Central memory CD8-positive, alpha-beta T cell (primary cell): ENCODE measurements at places on chromosomes 11 and 22.
A peak's percentile ranks its signal among the peaks of the same experiment; 100 is the strongest.

DNA sequence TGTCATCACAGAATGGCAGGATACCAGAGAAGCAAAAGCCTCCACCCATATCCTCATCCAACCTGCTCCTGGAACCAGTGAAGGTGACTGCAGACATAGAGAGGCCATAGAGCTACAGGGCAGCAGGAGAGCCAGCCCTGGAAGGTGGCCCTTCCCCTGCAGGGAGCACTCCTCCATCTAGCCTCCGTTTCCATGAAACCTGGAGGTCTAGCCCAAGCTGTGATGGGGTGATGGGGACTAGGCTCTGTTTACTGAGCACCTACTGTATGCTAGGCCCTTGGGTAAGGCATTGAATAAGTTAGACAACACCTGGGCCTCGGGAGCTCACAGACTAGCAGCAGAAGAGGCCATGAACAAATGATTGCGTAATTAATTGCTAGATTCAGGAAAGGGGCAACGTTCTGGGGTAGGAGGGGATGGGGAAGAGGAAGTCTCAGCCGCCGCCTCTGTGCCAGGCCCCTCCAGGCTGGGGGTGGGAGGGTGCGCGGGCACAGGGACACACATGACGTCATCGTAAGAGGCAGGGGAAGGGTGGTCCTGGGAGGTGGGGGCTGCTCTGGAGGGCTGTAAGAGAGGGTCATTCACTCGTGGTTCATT is 784 bp upstream of the SYNGR1 start:
- DNase-seq = no peak
- peaks cover 34% of the 10 kb centered on the region for H3K27me3 ChIP-seq
- H3K36me3 ChIP-seq = peaks cover 2% of the 10 kb centered on the region
- peak overlapping the region; percentile 79 for H3K4me3 ChIP-seq
- peaks cover 7% of the 10 kb centered on the region for H3K4me1 ChIP-seq

GRCh38 chr22:44648821-44649565 is 53.0 kb upstream of the PRR5 start:
- H3K27me3 ChIP-seq = no peaks in the 10 kb centered on the region
- no peak for DNase-seq
- H3K4me1 ChIP-seq = no peaks in the 10 kb centered on the region
- peaks cover 3% of the 10 kb centered on the region for H3K36me3 ChIP-seq
- no peak overlapping the region for H3K27ac ChIP-seq

GRCh38 chr22:33591946-33592345 is 328.3 kb downstream of the LARGE1 start:
- H3K4me1 ChIP-seq = no peaks in the 10 kb centered on the region
- H3K36me3 ChIP-seq = no peaks in the 10 kb centered on the region
- no peak overlapping the region for H3K27ac ChIP-seq
- H3K27me3 ChIP-seq = no peaks in the 10 kb centered on the region
- no peak for DNase-seq
- no peak overlapping the region for H3K4me3 ChIP-seq

DNA sequence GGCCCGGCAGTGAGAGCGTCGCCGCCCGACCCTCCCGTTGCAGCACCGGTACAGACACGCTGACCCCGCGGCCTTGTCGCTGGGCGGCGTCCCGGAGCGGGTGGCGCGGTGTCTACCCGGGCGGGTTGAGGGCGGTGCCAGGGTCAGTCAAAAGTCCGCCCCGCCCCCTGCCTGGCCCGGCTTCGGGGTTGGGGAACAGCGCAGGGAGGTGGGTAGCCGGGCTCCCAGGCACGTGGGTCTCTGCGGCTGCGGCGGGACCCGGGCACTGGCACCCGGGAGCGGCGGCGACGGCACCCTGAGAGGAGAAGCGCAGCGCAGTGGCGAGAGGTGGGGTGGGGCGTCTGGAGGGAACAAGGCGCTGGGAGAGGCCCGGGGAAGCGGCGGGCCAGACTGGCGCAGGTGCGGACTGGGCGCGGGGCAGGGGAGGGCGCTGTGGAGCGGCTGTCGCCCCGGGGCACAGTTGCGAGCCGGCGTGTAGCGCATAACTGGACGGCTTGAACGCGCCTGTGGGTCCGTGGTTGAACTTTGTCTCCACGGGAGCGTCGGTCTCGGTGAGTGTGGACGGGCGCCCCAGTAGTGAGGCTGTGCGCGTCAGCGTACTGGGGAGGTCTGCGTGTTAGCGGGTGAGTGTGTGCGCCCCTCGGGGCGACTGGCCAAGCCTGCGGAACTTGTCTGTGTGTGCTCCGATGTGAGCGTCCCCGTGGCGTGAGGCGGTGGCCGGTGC is at the start of gene P2RY2:
Gene P2RY2, plus strand, starts transcription at position 176 of the 724 bp plus-strand sequence. CDS start 15,879 bp downstream, outside the sequence.
- H3K4me1 ChIP-seq = peaks cover 5% of the 10 kb centered on the region
- H3K36me3 ChIP-seq = peaks cover 2% of the 10 kb centered on the region
- H3K27ac ChIP-seq = no peak within 1 kb of the TSS
- DNase-seq = no peak
- peak within 1 kb of the TSS; percentile 69 for H3K4me3 ChIP-seq
- H3K27me3 ChIP-seq = peaks cover 31% of the 10 kb centered on the region

GRCh38 chr11:44028401-44028800 is 19.4 kb upstream of the ACCSL start:
- peaks cover 95% of the 10 kb centered on the region for H3K27me3 ChIP-seq
- H3K27ac ChIP-seq = no peak overlapping the region
- H3K4me3 ChIP-seq = no peak overlapping the region
- H3K36me3 ChIP-seq = peaks cover 2% of the 10 kb centered on the region
- no peaks in the 10 kb centered on the region for H3K4me1 ChIP-seq

DNA sequence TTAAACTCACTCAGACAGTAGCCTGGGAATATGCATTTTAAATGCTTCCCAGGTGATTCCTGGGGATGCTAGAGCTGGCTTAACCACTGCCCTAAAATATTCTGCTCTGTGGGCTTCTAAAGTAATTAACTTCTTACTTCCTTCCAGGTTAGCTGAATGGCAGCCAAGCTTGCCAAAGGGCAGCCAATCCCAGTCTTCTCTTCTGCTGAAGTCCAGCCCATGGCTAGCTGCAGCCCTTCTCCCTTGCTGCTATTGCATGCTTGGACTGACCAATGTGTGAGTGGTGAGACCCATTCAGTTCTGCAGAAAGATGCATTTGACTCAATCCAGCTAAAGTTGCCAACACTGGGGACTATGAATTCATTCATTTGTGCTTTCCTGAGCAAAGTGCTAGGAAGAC is 411.9 kb downstream of the SOX6 start:
- H3K4me3 ChIP-seq = no peak overlapping the region
- no peaks in the 10 kb centered on the region for H3K27me3 ChIP-seq
- no peaks in the 10 kb centered on the region for H3K4me1 ChIP-seq
- no peaks in the 10 kb centered on the region for H3K36me3 ChIP-seq

DNA sequence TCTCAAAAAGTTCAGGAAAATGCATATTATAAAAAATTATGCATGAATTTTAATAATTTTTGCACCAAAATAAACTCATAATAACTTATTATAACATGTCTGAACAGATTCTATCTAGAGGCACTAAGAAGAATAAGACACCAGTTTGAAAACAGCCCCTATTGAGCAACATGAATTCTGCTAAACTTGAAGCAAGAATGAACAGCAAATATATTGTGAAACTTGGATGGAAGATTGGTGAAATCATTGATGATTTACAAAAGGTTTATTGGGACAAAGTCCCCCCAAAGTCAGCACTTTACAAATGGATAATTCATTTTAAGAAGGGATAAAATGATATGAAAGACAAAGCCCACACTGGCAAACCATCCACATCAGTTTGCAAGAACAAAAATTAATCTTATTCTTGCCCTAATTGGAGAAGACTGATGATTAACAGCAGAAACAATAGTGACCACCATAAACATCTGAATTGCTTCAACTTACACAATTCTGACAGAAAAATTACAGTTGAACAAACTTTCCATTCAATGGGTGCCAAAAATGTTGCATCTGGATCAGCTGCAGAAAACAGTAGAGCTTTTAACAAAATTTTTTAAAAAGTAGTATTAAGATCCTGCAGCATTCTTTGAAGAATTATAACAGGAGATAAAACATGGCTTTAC is 257.5 kb upstream of the FAT3 start:
- H3K36me3 ChIP-seq = peaks cover 2% of the 10 kb centered on the region
- no peak overlapping the region for H3K27ac ChIP-seq
- DNase-seq = no peak
- no peak overlapping the region for H3K4me3 ChIP-seq
- H3K4me1 ChIP-seq = no peaks in the 10 kb centered on the region

DNA sequence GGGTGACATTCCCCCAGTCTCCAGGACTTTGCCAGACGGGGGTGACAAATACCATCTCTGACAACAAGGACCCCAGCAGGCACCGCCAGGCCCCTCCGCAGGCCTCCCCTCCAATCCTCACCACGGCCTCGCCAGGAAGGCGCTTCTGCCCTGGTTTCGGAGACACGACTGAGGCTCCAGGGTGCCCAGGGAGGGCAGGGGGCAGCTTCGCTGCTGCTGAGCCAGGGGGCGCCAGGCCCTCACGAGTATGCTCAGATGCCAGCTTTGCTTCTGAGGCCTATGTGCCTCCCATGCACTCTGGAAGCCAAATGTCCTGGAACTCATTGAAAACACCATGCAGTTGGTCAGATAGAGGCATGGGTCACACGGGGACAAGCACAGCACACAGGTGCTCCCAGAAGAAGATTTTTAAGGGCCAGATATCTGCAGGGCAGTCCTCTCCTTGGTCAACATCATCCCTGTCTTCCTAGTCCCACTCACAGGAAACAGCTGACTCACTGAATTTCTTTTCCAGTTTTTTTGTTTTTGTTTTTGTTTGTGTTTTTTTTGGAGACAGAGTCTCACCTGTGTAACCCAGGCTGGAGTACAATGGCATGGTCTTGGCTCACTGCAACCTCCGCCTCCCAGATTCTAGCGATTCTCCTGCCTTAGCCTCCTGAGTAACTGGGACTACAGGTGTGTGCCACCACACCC is 19.9 kb downstream of the BID start:
- peaks cover 3% of the 10 kb centered on the region for H3K36me3 ChIP-seq
- H3K4me3 ChIP-seq = no peak overlapping the region
- no peak for DNase-seq
- H3K27ac ChIP-seq = peak overlapping the region; percentile 71

DNA sequence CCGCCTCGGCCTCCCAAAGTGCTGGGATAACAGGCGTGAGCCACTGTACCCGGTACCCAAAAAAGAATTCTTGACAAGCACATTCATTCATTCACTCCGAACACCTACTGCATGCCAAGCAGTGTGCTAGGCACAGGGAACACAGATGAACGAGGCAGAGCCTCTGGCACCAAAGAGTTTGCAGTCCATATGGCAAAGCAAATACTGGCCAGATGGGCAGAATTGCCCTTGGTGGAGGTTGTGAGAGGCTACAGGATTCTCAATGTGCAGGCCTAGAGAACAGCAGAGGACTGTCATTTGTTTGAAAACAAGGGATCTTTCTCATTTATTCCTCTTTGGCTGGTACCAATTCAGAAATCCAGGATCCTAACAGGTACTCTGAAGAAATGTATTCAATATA is 27.5 kb upstream of the MTCH2 start:
- H3K4me3 ChIP-seq = no peak overlapping the region
- H3K4me1 ChIP-seq = no peaks in the 10 kb centered on the region
- no peak overlapping the region for H3K27ac ChIP-seq
- DNase-seq = no peak

- H3K4me1 ChIP-seq = no peaks in the 10 kb centered on the region
- H3K36me3 ChIP-seq = peaks cover 2% of the 10 kb centered on the region
- H3K4me3 ChIP-seq = no peak overlapping the region
- peaks cover 19% of the 10 kb centered on the region for H3K27me3 ChIP-seq
These were observed 928.9 kb downstream of the TBC1D22A start for GRCh38 chr22:47691152-47691895.

- no peaks in the 10 kb centered on the region for H3K27me3 ChIP-seq
- H3K4me3 ChIP-seq = no peak overlapping the region
- no peaks in the 10 kb centered on the region for H3K36me3 ChIP-seq
These were observed 762.8 kb downstream of the FAM181B start for GRCh38 chr11:81970886-81971285.

DNA sequence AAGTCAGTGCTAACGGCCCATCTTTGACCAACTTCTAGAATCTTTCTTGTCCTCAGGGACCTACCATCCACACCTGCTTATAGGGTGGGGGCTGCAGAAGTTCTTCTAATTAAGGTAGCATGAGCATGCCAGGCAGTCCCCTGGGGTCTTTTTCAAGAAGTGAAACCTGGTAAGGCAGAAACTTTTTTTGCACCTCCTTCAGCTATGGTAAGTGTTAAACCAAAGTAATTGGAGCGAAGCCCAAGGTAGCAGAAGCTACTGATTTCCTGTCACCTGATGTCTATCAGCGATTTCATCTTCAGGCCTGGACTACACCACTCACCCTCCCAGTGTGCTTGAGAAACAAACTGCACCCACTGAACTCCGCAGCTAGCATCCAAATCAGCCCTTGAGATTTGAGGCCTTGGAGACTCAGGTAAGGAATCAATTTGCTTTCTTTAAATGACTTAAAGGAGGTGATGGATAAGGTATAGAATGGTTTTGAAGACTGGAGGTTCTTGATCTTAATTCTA is at the start of gene MS4A1:
Gene MS4A1, plus strand, starts transcription at position 317 of the 512 bp plus-strand sequence. CDS start 6,528 bp downstream, outside the sequence.
- DNase-seq = peak; percentile 16
- peaks cover 2% of the 10 kb centered on the region for H3K36me3 ChIP-seq
- no peaks in the 10 kb centered on the region for H3K27me3 ChIP-seq
- H3K4me3 ChIP-seq = peak within 1 kb of the TSS; percentile 53
- H3K4me1 ChIP-seq = peaks cover 39% of the 10 kb centered on the region

DNA sequence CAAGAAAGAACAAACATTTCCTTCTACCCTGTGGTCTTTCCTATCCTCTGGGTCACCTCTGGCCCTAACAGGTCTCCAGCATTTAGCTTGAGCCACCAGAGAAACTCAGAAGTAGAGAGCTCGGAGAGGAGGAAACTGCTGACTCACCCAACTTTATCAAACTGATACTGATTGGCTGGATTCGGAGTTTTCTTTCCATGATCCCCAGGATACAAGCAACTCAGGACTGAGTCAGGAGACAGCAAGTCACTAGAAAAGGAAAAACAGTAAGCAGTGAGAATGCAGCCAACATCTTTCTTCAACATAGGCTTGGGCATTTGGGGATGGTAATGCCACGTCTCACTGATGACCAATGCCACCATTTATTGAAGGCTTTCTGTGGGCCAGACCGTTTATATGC is 32.7 kb downstream of the THOC5 start:
- no peak overlapping the region for H3K27ac ChIP-seq
- no peak overlapping the region for H3K4me3 ChIP-seq
- no peaks in the 10 kb centered on the region for H3K4me1 ChIP-seq
- peaks cover 70% of the 10 kb centered on the region for H3K36me3 ChIP-seq

GRCh38 chr22:46007848-46008261 is 30.9 kb upstream of the WNT7B start:
- no peak overlapping the region for H3K4me3 ChIP-seq
- H3K36me3 ChIP-seq = peaks cover 4% of the 10 kb centered on the region
- no peak for DNase-seq
- H3K27me3 ChIP-seq = no peaks in the 10 kb centered on the region

DNA sequence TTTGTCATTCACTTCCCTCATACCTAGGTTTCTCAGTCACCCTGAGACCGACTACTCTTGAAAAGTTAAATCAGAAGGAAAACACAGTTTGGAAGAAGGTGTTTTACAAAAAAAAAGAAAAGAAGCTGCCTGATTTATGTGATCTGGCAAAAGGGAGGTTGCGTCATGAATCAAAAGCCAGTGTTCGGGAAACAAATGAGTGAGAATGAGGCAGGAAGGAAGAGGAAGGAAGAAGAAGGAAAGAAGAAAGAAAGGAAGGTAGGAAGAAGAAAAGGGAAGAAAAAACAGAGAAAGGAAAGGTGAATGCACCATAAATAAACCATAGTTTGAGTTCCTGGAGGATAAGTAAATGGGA is 314.6 kb downstream of the BLID start:
- H3K36me3 ChIP-seq = no peaks in the 10 kb centered on the region
- H3K4me1 ChIP-seq = no peaks in the 10 kb centered on the region
- H3K4me3 ChIP-seq = no peak overlapping the region
- H3K27ac ChIP-seq = no peak overlapping the region
- no peak for DNase-seq
